CD4-positive, alpha-beta T cell (primary cell): ENCODE measurements at places on chromosomes 6 and 20. TPM values are rescaled to one million over a fixed set of nuclear protein-coding genes. Genes with fewer than 3 reads are reported as not detected.

CAP2 gene
- total RNA-seq, result not detected

DNA sequence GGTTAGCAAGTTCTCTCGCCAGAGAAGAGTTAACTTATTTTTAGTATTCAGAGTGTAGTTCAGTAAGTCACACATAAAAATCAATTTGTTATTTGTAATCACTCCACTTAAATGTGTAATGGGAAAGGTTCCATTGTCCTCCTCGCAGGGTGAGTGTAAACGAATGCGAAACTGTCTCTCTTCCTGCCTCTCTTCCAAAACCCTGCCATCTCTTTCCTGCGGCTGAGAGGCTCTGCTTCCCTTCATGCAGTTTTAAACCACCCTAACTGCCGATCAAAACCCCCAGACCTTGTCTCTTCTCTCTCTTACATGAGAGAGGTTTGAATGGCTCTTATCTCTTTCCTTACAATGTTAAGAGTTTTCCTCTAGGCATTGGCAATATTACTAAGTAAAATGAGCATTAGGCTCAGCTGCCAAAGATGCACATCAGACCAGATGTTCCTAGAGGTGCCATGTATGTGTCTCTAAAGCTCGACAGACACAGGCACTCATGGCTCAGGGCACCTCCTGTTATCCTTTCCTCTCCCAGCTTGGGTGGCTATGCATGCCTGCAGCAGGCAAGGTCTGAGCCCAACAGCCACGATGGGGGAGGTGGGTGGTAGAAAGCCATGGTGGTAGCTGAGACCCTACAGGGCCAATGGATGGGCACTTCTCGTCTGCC, 91.2 kb downstream of the JARID2 start:
- DNase-seq, result no peak

ZFP57 gene
- total RNA-seq, result not detected

DNA sequence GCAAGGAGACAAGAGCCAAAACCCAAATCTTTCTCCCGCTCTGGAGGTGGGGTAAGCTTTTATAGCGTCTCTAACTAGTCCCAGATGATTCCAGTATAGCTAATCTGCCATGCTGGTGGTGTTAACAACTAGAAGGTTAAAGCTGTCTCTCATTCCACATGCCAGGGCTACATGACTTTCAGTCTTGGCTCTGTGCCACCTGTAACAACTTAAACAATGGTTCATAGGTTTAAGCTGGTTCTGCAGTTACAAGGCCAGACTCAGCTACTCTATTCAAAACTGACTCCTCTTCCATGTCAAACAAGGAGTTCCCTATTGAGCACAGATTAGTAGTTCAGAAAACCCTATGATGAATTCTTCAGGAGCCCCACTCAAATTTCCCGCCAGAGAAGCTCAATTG, 128.9 kb downstream of the ELOVL4 start:
- DNase-seq, result no peak

DNA sequence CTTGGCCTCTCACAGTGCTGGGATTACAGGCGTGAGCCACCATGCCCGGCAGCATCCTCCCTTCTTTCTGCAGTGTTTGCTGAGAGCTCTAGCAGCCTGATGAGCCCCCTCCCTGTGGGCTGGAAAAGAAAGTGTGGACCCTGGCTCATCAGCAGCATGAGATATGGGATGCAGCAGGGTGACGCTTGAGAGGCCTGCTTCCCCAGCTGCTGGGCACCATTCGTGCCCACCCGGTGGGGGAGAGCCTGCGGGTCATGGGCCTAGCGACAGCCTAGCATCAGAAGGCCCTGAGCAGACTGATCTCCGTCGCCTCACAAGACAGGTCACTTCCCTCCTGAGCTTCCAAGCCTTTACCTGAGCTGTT, 16.0 kb upstream of the CCDC167 start:
- no peak for DNase-seq

DNA sequence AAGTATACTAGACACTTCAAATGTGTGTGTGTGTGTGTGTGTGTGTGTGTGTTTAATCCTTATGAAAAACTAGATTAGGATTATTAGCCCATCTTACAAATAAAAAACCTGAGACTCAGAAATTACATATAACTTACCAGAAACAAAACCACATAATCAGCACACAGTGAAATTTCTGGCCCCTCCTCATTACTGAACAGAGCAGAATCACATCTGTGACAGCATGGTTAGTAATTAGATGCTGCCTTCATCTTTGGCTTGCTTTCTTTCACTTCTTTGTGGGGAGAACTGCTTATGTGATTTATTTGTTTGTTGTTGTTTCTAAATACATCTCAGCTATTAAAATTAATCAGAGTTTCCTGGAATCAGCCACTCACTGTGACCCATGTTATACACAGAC, 267.1 kb downstream of the TENT5A start:
- no peak for DNase-seq

GRCh38 chr6:170420791-170421776, 114.5 kb downstream of the FAM120B start:
- DNase-seq, result no peak

KIAA0408 gene
- 1.3 TPM for total RNA-seq

FAM50B gene
- 2.8 TPM for total RNA-seq

DNA sequence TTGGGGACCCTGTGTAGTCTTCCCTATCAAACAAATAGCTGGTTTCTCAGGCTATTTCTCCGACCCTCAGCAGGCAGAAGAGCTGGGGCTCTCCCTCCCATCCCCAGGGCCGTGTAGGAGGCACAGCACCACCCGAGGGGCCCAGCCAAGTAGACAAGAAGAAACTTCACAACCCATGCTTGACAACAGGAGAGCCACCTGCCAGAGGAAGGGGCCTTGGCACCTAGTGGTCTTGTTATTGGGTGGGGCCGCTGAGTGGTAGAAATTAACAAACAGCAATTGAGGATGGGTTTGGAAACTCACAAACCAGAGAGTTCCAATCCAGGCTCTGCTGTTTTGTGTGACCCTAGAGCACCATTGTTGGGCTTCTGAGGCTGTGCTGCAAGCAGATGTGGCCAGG, 108.5 kb upstream of the CHD6 start:
- no peak for DNase-seq
